ENCODE measurements at places on chromosomes 12 and 14.

GRCh38 chr14:32080001-32080510 is 3.0 kb downstream of the ARHGAP5 start:
- DNase-seq: no peak

DNA sequence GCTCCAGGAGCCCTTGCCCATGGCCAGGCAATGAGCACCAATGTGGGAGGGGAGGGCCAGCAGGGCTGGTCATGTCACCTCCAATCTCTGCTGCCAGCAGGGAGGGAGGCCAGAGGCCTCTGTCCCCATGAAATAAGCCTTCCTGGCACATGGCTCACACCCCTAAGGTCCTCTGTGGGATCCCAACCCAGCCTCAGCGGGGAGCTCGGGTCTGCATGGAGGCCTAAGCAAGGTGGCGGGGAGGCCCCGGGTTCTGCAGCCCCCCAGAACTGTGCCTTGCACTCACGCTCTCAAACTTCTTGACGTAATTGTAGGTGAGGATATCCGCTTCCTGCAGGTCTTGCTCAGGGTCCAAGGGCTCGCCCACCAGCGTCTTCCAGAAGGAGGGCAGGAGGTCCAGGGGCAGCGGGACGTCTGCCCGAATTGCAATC is 41.7 kb downstream of the TRAFD1 start:
- no peak for DNase-seq

DNA sequence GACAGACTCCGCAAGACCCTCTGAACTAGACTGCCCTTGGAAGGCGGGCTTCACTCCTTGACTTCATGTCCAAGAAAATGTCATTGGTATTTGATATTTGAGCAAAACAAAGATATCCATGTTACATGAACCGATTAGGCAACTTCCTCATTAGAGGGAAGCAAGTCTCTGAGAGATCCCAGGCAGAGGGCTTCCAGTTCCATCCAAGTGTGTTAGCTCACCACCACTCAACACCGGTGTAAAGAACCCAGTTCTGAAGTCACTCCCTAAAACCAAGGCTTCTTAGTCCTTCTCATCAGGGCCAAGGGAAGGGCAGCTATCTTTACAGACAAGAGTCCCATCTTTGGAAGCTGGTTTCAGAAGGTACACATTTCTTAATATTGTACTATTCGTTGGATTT is 87.2 kb upstream of the CDKN3 start:
- no peak for DNase-seq

DNA sequence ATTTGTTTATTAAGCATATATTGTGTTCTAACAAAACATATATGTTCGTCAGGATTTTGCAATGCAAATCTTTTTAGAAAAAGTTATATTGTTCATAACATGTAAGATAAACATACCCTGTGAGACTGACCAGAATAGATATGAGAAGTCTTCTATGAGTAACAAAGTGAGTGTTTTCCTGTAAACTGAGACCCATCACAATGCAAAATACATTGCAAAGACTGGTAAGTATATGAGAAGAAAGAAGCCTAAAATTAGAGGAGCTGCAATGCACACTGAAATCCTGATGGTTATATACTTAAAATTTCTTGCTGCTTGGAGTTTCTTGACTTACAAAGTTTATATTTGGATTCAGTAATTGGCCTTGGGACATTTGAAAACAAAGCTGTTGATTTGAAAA is 6.0 kb downstream of the HMGA2 start:
- DNase-seq: no peak

DNA sequence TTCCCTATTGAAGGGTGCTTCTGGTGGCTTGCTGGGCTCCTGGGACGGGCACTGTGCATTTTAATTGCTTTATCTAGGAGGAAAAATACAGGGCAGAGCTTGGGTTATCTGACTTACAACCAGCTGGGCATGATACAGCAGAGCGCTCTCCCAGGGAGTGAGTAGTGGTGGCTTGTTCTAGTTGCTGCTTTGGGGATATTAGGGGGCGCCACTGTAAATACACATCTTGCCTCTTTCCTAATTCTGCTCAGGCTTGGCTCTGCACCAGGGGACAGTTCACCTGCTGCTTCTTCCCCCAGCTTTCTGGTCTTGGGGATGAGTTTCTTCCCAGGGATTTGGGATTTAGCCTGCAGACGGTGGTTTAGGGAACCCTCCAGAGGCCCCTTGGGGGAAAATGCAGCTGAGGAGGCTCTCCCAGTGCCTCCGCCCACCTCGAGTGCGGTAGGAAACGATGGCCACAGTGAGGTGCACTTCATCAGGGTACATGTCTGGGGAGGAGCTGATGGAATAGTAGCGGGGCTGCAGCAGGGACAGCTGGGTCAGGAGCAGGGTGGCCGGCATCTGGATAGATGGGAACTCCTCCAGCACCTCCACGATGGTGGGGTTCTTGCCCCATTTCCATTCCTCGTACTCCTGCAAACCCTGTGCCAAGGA is 36.9 kb upstream of the FBXO21 start:
- DNase-seq: no peak

DNA sequence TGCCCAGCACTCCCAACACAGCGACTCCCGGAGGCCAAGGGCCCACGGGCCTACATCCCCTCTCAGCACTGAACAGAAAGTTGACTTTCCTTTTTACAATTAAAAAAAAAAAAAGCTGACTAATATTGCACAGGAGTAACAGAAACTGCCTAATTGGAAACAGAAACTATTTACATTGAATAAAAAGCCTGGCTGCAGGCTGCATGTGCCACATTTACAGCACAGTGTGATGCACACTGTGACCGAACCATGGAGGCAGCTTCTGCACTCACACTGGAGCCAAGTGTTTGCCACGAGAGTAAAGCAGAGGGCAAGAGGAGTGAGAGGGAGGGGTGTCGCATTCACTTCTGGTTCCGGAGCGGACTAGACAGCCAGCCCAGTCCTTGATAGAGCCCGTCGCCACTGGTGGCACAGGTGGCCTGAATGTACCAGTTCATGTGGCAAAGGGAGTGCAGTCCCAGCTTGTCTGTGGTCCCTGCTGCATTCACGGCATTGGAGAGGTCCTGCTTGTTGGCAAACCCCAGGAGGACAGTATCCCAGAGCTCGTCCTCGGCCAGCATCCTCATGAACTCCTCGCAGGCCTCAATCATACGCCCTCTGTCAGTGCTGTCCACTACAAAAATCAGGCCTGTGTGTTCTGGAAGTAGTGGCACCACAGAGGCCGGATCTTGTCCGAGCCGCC is 59.2 kb downstream of the SPPL3 start:
- no peak for DNase-seq

DNA sequence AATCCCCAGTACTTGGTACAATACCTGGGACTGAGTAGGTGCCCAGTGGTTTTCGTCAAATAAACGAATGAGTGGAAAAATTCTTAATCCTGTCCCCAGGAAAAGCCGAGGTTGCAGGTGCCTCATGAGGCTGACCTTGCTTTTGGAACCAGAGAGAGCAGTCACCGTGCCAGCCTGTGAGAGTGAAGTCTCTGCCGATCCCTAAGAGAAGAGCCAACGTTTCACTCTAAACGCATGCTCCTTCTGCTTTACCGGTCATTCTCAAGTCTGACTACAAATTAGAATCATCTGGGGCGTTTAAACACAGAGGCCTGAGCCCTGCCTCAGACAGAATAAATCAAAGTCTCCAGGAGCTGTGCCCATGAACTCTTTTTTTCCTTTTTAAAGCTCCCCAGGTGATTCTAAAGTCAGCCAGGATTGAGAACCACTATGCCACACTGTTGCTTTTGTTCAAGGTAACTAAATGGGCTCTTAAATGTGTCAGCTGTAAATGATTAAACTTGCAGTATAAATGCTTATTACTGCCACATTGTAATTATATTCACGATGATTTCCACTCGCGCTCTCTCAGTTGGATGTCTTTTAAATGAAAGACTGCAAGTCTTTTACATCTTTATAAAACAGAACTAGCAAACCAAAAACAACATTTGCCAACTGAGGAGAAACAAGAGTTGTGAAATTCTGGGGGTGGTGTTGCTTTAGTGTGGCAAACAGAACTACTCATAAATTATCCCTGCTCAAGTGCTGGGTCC is 26.9 kb downstream of the TCP11L2 start:
- no peak for DNase-seq

All from CD4-positive, alpha-beta T cell treated with Interleukin-15 for 1 hour (primary cell).